ENCODE measurements at places on chromosomes 2 and 18.
A peak's percentile ranks its signal among the peaks of the same experiment; 100 is the strongest.

- no peak for DNase-seq
These were observed 50.4 kb downstream of the PTPN4 start for GRCh38 chr2:119810049-119810630.

GRCh38 chr2:85666435-85667316 lies 1.3 kb downstream of the SFTPB start:
- no peak for DNase-seq

DNA sequence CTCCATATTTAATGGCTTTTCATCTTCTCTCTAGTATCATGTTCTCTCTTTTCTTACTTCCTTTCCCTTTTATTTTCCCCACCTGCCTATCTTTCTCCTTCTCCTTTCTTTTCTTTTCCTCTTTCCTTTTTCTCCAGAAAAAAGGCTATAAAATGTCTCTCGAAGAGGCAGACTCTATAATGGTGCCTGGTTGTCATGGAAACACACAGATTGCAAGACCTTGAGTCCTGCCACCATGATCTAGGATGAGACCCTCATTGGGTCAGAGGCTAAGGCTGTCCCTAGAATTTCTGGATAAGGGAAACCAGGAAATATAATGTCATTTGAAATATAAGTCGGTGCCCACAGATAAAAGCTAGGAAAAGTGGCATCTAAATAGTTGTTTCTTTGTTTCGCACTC lies 36.5 kb upstream of the LHCGR start:
- no peak for DNase-seq

DNA sequence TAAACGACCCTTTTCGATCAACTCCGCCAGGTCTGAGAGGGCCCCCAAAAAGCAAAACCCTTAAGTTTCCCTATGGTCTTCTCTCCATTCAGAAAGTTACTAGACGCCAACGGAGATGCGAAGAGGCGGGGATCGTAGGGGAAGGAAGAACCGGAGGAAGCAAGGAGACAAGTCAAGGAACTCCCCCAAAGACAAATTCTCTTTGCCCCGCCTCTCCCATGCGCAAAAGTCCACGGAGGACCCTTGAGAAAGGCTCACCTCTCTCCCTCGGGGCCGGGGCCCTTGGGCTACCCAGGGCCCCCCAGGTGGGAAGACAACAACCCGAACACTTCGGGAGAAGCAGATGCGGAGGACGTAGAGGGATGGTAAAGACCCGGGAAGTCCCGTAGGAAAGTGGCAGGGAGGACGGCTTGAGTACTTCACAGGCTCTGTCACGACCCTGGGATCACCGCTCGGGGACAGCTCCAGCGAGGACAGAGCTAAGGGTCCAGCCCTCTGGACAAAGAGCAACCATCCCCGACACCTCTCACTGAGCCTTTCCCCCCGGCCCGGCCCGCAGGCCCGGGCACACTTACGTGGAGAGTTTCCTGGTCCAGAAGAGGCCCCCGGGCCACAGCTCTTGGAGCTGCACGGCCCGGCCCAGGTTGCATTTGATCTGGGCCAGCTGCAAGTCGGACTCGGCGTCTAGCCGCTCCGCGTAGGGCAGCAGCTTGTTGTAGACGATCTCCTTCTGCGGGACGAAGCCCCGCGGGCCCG lies 647 bp downstream of the PSME4 start:
- peak; percentile 7 for DNase-seq

DNA sequence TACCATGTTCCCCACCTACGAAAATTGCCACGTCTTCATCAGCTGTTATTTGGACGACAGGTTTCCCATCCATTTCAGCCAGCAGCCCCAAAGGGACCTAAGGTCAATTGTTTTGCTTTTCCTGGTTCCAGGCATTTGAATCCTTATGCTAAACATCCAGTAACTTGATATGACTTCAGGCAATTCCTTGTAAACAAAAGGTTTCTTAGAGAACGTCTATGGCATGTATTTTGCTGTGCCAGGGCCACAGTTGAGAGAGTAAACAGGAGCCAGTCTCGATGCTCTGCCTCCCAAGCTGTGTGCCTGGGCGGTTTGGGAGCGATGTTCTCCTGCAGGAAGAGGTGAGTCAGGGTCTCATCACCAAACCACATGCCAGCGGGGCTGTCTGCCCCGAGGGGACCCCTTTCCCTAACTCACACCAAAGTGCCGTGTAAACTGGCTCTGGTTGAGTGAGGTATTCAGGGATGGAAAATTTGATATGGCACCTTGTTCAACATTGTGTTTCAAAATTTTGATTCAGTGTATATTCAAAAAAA lies 12.9 kb upstream of the MC5R start:
- no peak for DNase-seq

DNA sequence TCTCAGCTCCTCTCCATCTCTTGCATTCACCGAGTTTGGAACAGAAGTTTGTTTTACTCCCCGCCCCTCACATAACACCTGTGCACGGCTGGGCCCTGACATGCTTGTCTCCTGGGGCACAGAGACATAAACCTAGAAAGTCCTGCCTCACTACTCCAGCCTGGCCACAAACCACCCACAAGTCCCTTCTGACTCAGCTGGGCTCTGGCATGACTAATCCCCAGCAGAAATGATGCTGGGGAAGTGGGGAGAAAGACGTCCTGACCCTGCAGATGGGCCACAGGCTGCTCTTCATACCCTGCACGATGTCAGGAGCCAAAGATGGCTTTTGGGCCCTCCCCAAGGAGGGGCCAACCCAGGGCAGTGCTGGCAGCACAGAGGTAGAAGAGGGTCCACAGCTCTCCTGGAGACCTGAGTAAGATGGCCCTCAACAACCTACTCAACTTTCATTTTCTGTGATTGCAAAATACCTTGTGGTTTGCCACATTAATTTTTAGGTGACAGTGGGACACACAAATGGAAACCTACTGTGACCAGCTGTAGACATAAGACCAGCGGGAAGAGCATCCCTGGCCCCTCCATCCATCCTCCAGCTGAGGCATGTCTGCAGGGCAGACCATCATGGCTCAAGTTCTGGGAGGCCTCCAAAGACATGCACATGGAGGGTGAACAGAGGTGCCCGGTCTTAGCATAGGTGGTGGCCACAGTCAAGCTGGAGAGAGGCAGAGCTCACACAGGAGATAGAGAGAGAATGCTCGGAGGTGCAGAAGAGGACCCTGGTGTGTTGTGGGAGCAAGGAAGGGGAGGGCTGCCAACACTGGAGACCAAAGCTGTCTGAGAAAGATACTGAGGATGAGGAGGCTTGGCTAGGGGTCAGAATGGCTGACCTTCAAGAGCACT lies 40.0 kb downstream of the DNMT3A start:
- DNase-seq: peak; percentile 59

- no peak for DNase-seq
These were observed 2.8 kb downstream of the IRS1 start for GRCh38 chr2:226796840-226797288.

DNA sequence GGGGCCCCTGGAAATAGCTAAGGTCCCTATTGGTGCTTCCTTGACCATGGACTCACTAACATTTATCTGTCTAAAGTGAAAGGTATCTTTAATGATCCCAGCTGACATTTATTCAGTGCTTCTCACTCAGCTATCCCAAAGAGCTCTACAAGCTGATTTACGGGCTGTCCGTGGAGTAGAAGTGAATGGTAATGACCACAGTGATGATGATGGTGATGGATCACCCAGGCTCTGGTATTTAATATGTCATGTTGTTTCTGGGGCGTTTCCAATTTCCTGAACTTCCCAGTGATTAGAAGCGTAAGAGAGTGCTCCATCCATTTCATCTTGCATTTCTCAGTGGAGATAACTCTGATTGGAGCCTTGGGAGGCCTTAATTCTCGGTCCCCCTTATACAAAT lies 304.3 kb downstream of the HRH4 start:
- no peak for DNase-seq

- no peak for DNase-seq
These were observed 295.5 kb downstream of the ZNF521 start for GRCh38 chr18:25056429-25056828.

DNA sequence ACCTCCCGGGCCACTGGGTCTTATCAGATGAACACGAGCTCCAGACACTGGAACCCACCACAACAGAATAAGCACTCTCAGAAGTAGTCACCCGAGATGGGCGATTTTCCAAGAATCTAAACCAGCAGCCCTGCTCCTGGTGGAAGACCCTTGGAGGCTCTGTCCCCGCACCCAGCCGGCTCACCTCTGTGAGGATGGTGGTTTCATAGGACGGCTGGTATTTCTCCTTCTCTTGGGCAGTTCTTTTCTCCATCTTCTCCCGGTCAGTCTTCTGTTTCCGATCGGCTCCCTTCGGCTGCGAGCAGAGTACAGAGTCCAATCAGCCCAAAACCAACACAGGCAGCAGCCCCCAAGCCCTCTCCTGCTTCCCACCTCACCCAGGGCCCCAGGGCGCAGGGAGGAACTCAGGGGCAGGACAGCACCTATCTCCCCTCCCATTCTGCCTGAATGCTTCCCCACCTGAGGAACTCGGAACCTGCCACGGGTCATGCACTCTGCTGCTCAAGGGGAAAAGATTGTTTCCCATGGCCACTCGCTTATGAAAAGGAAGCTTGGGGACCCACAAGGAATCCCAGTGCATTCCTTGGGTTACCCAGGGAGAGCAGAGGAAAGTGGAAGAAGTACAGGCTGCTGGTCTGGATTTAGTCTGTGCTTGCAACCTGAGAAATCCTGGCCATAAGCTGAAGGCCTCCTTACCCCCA lies 42.7 kb downstream of the TFCP2L1 start:
- no peak for DNase-seq

DNA sequence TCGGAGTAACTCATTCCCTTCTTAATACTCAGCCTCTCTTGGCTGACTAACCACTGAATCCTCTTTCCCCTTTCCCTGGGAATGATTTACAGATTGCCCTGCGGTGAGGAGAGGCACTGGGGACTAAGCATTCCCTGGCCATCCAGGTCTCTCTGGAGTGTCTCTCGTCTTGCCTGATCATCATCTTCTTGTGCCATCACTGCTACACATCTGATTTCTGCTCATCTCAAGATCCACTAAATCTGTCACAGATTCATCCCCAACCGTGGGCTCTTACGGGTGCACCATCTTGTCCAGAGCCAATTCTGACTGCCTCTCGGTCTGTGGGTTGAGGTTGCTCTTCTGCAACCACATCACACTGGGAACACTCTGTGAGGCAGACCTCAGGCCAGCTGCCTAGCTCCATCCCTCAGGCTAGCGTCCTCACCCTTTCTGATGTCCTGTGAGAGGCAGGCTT lies 12.0 kb downstream of the SFTPB start:
- no peak for DNase-seq

GRCh38 chr2:240198226-240198625 lies 57.8 kb upstream of the OTOS start:
- no peak for DNase-seq

DNA sequence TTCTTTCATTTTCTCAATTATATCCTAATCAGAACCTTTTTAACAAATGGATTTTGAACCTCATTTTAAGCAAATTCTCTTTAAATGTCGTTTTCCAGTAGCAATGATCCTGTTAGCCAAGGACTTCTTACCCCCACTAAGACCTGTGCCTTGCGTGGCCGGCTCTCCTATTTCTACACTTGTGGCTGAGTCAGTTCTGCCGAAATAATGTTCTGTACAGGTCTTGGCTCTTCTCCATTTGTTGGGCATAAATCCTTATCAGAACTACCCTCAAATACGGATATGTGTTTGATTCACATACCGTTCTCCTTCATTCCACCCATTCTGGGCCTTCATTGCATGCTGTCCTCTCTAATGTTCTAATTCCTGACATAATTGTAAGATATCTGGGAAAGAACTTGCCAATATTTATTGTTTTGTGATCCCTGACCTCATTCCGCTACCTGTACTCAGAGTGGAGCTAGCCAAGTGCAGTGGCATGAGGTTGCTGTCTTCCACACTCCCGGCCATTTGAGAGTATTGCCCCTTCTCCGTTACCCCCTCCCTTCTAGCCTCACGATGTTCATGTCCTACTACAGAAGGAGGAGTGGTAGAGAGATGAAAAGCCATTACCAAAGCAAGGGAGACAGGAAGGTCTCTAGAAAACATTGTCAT lies 78.7 kb downstream of the MYOM1 start:
- DNase-seq: no peak

- DNase-seq: no peak
These were observed 66.6 kb upstream of the PELI1 start for GRCh38 chr2:64210816-64211215.

- no peak for DNase-seq
These were observed 925.0 kb upstream of the GYPC start for GRCh38 chr2:125730921-125731320.

- no peak for DNase-seq
These were observed 35.9 kb upstream of the KLF11 start for GRCh38 chr2:10007435-10007834.

DNA sequence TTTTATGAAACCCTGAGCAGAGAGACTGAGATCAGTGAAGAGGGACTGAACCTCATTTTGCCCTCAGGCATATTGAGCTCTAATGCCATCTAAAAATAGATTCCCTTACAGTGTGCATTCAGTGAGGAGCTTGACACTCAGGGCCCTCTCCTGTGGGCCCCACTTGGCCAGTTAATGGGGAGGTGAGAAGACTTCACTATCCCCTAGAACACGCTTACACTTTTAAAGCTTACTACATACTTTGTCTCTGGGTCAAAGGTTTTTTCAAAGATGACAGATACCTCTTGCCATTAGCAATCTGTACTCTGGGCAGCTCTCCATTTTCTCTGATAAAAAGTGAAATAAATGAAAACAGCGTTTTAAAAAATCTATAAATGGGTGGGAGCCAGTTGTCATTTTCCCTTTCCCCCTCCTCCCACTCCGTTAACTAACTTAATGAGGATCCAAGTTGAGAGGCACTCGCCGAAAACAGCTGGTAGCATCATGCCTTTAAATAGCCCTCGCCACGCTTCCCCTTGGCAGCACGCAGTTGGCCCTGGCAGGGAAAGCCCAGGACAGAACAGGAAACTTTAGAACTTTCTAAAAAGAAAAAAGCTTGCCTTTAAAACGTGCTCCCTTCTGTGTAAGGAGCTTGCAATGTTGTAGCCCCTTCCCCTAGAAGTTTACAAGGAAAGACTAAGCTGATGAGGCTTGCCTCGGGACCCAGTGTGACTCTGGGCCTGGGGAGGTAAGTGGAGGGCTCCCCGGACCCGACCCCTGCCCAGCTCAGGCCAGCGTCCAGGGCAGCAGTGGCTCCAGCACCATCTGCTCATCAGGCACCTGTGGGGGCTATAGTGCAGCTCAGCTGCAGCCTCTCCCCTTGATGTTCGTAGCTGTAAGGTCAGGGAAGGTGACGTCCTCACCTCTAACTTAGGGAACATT lies 58.8 kb upstream of the FOSL2 start:
- DNase-seq: no peak

DNA sequence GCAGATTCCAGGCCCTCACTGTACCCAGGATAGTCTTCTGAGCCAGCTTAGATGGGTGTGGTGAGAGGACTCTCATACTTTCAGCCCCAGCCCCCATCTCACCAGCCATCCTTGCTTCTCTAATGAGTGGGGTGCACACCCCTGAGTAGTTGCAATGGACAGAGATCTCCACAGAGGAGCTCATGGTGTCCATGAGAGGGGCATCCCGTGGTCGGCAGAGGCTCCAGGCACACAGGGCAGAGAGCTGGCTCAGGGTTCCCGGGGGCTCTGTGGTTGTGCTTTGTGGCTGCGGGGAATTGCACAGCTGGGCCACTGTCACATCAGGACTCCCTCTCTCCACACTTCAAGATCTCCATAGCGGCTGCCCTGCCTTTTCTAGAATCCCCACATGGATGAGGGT lies 226.0 kb upstream of the PXDN start:
- DNase-seq: no peak

- DNase-seq: no peak
These were observed 153.0 kb upstream of the ITGA4 start for GRCh38 chr2:181304011-181304844.

GRCh38 chr18:48992133-48992532 lies 41.4 kb upstream of the SMAD7 start:
- no peak for DNase-seq
